Activated naive CD8-positive, alpha-beta T cell treated with anti-CD3 and anti-CD28 coated beads for 36 hours (primary cell): ENCODE measurements at places on chromosomes 1 and 21. TPM values are rescaled to one million over a fixed set of nuclear protein-coding genes. Genes with fewer than 3 reads are reported as not detected.

GRCh38 chr21:28541371-28542112 is 451.1 kb downstream of the LTN1 start:
- DNase-seq: no peak
- H3K4me3 ChIP-seq: no peak overlapping the region
- H3K4me1 ChIP-seq: peaks cover 4% of the 10 kb centered on the region
- no peaks in the 10 kb centered on the region for H3K27me3 ChIP-seq

DNA sequence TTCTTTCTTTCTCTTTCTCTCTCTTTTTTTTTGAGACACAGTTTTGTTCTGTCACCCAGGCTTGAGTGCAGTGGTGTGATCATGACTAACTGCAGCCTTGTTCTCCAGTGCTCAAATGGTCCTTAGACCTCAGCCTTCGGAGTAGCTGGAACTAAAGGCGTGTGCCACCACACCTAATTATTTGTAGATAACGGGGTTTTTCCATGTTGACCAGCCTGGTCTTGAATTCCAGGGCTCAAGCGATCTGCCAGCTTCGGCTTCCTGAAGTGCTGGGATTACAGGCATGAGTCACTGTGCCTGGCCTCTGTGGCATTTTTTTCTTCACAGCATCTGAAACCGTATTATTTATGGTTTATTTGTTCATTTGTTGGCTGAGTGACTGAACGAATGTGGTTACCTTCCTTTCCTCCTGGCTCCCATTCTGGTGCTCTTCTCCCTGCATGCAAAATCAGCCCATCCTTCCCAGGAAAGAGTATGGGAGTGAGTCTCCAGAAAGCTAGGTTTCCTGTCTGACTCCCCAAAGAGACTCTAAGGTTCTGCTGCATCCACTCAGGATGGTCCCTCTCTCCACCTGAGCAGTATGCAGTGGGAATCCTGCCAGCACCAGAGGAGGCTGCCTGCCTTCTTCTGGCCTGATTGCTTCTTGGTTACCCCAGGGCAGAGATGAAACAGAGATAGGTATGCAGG is 155.0 kb upstream of the BEND5 start:
- H3K4me1 ChIP-seq: no peaks in the 10 kb centered on the region
- H3K27ac ChIP-seq: no peak overlapping the region
- H3K36me3 ChIP-seq: no peaks in the 10 kb centered on the region
- peaks cover 3% of the 10 kb centered on the region for H3K27me3 ChIP-seq

DNA sequence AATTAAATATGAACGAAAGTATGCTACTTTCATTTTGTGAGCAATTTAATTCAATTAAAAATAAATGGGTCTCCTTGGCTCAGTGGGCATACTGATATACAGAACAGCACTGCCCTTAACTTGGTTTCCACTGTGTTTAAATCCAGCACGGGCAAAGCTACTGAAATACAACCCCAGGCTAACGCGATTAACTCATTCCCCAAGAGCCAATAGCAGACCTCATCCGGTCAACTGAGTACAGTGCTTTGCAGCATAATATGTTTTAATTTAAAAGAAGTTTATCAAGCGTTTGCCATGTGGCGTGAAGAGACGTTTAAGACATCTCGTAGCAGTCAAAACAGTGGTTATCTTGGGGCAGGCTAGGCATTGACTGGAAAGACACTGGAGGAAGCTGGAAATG is 118.6 kb downstream of the PROX1 start:
- no peak for DNase-seq
- H3K27ac ChIP-seq: no peak overlapping the region
- no peak overlapping the region for H3K4me3 ChIP-seq
- H3K4me1 ChIP-seq: no peaks in the 10 kb centered on the region

- H3K4me3 ChIP-seq: peak overlapping the region; percentile 98
- H3K4me1 ChIP-seq: peaks cover 16% of the 10 kb centered on the region
- peaks cover 24% of the 10 kb centered on the region for H3K27me3 ChIP-seq
- peak overlapping the region; percentile 98 for H3K27ac ChIP-seq
These were observed 30.2 kb upstream of the RNF187 start for GRCh38 chr1:228457017-228457395.

- H3K27me3 ChIP-seq: peaks cover 18% of the 10 kb centered on the region
- H3K36me3 ChIP-seq: peaks cover 3% of the 10 kb centered on the region
These were observed 862 bp downstream of the GSTM3 start for GRCh38 chr1:109739738-109740614.

- H3K4me1 ChIP-seq: no peaks in the 10 kb centered on the region
- no peak overlapping the region for H3K4me3 ChIP-seq
- H3K27me3 ChIP-seq: no peaks in the 10 kb centered on the region
- DNase-seq: no peak
These were observed 597.2 kb upstream of the ZP4 start for GRCh38 chr1:238487931-238488330.

- H3K27me3 ChIP-seq: no peaks in the 10 kb centered on the region
- no peak overlapping the region for H3K4me3 ChIP-seq
- no peaks in the 10 kb centered on the region for H3K36me3 ChIP-seq
- no peak for DNase-seq
These were observed 214.5 kb downstream of the RGS7 start for GRCh38 chr1:241142493-241142892.

DNA sequence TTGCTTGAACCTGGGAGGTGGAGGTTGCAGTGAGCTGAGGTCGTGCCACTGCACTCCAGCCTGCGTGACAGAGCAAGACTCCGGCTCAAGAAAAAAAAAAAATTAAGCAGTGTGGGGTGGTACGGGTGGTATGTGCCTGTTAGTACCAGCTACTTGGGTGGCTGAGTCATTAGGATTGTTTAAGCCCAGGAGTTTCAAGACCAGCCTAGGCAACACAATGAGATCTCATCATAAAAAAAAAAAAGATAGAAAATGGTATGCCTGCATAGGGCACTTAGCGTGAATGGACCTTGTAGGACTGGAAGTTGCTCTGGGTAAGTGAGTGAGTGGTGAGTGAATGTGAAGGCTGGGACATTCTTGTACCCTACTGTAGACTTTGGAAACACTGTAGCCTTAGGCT is 37.0 kb downstream of the TBCE start:
- H3K4me1 ChIP-seq: peaks cover 9% of the 10 kb centered on the region
- DNase-seq: no peak
- no peak overlapping the region for H3K27ac ChIP-seq
- no peaks in the 10 kb centered on the region for H3K27me3 ChIP-seq
- no peak overlapping the region for H3K4me3 ChIP-seq
- H3K36me3 ChIP-seq: peaks cover 3% of the 10 kb centered on the region

DNA sequence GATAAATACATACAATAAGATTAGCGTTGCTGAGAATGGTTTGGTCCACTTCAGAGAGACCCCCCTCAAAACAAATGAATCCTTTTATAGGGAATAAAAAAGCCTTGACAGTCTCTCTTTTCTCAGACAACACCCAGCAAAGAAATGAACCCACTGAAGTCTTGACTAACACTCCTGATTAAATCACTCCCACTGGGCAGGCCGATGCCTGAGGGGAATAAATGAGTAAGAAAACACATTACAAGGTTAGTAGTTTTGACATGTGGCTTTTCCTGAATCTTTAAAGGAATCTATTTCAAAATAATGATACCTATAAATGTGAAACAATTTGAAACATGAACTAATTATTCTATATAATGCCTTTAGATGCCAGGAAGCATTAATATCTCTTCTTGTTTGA is 146.9 kb upstream of the POGK start:
- peaks cover 43% of the 10 kb centered on the region for H3K27me3 ChIP-seq
- H3K36me3 ChIP-seq: no peaks in the 10 kb centered on the region
- no peaks in the 10 kb centered on the region for H3K4me1 ChIP-seq
- DNase-seq: no peak
- H3K4me3 ChIP-seq: no peak overlapping the region
- no peak overlapping the region for H3K27ac ChIP-seq

GRCh38 chr1:175537571-175537970 is 205.8 kb downstream of the TNR start:
- no peak overlapping the region for H3K27ac ChIP-seq
- no peaks in the 10 kb centered on the region for H3K36me3 ChIP-seq
- H3K4me1 ChIP-seq: no peaks in the 10 kb centered on the region
- DNase-seq: no peak
- peaks cover 3% of the 10 kb centered on the region for H3K27me3 ChIP-seq

DNA sequence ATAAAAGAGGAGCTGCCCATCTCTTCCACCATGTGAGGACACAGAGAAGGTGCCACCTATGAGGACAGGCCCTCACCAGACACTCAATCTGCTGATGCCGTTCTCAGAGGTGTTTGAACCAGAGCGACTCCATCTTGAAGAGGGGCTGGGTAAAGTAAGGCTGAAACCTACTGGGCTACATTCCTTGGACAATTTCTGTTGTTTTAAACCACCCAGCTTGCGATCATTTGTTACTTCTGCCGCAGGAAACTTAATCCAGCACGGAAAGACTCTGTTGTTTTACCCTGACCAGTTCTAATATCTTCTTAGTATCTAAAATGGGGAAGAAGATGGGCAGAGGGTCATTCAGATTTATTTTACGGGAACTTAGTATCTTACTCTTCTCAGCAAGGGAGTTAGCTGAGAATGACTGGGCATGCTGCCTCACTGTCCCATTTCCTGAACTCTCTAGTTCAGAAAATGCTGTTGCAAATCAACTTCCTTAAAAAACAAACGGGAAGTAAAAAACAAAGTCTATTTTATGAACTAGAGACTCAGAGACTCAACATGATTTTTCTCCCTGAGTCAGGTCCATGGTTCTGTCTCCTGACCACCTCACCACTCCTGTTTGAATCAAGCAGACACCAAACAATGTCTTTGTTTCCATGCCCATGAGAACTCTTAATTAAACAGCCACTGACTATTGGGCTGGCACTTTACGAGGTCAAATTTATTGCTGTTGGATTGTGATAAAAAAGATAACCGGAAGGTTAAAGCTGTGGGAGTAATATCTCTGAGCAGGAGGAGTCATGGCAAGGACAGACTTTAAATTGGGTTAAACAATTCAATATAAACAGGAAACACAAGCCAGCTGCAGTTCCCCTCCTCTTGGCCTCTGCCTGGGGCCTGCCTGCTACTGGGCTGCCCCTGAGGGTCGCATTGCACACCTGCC is 23.8 kb upstream of the IFNAR1 start:
- H3K36me3 ChIP-seq: peaks cover 14% of the 10 kb centered on the region
- H3K27ac ChIP-seq: peak overlapping the region; percentile 19
- no peaks in the 10 kb centered on the region for H3K27me3 ChIP-seq

GRCh38 chr1:41365320-41365633 is 4.0 kb downstream of the FOXO6 start:
- H3K4me1 ChIP-seq: peaks cover 11% of the 10 kb centered on the region
- H3K27me3 ChIP-seq: peaks cover 38% of the 10 kb centered on the region
- no peak overlapping the region for H3K27ac ChIP-seq
- no peaks in the 10 kb centered on the region for H3K36me3 ChIP-seq
- no peak for DNase-seq

- H3K36me3 ChIP-seq: no peaks in the 10 kb centered on the region
- H3K4me1 ChIP-seq: no peaks in the 10 kb centered on the region
- no peak overlapping the region for H3K27ac ChIP-seq
- no peak overlapping the region for H3K4me3 ChIP-seq
- no peak for DNase-seq
- H3K27me3 ChIP-seq: no peaks in the 10 kb centered on the region
These were observed 605.7 kb downstream of the NUF2 start for GRCh38 chr1:163927493-163927892.

Gene AMY2A
- total RNA-seq: not detected

Gene HSD3B2
- not detected for total RNA-seq

Gene CHRNB2
- not detected for total RNA-seq
